A673 (cell line): ENCODE measurements at places on chromosomes 2 and 18.

DNA sequence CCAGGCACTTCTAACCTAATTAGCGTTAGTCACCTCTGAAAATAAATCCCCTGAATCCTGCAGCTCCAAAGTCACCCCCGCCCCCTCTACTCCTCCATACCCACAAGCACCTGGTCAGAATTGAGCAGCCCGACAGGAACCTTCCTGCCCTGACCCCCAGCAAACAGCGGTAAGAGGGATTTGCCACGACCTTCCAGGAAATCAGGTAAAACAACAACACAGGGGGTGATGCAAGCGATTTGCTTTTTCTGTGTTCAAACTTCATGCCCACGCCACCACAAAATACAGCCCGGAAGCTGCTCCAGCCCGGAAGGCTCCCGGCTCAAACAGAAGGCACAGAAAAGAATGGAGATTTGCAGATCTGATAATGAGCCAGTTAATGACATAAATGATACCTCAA, 367.1 kb downstream of the GPD2 start:
- DNase-seq = no peak

- no peak for DNase-seq
Observed at GRCh38 chr18:8504424-8504823, 104.8 kb upstream of the RAB12 start.

DNA sequence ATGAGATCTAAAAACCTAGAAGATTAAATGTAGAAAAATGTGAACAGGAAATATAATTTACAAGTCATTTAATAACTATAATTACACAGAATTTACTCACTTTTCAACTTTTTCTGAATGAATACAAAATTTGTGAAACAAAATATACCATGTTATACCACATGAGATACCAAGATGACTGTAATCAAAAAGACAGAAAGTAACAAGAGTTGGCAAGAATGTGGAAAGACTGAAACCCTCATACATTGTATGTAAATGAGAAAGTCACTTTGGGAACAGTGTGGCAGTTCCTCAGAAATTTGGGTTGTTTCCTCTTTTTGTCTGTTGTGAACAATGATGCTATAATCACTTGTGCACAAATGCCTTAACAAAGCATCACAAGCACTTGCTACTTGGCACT, 145.4 kb upstream of the ZNF804A start:
- no peak for DNase-seq

DNA sequence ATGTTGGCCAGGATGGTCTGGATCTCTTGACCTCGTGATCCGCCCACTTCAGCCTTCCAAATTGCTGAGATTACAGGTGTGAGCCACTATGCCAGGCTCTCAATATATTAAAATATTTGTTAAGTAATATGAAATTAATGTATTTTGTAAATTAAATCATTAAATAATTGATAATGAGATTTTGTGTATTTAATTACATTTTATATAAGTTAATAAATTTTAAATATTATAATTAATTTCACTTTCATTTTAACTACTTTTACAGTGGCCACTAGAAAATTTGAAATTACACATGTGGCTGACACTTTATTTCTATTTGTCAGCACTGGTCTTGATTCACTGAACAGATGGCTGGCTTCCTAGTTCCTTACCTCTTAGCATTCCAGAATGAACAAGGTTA, 102.6 kb downstream of the DPP10 start:
- no peak for DNase-seq

DNA sequence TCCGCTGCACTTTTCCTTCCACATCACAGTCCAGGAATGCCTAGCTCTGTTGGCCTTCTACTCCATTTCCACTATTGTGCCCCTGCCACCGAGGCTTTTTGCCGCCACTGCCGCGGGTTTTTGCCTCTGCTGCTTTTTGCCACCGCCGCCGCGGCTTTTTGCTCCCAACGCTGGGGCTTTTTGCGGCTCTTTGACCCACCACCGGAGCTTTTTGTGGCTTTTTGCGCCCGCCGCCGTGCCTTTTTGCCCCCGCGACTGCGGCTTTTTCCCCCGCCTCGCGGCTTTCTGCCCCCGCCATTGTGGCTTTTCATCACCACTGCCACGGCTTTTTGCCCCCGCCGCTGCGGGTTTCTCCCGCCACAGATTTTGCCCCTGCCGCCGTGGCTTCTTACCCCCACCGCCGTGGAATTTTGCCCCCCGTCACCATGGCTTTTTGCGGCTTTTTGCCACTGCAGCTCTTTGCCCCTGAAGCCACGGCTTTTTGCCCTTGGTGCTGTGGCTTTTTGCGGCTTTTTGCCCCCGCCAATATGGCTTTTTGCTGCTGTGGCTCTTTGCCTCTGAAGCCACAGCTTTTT, 2798.7 kb upstream of the TEKT4 start:
- no peak for DNase-seq

- DNase-seq = no peak
Observed at GRCh38 chr18:3592864-3593263, 142.9 kb downstream of the TGIF1 start.

- no peak for DNase-seq
Observed at GRCh38 chr2:171960570-171960969, 38.3 kb downstream of the HAT1 start.

DNA sequence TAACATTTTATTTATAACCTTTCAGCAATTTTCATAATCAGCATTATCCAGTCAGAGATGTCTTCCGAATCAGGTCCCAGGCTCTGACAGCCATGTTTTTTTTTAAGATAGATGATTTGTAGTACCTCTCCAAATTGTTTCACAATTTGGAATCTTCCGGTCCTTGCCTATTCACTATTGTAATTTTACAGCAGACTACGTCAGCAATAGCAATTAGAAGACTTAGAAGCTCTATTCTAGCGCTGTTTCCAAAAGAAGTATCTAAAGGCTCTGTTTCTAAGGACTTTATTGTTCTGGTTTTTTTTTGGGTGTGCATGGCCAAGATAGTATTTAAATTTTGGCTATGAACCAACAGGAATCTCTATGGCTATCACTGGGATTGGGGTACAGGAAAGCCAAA, 94.6 kb upstream of the PELI1 start:
- peak; percentile 18 for DNase-seq

DNA sequence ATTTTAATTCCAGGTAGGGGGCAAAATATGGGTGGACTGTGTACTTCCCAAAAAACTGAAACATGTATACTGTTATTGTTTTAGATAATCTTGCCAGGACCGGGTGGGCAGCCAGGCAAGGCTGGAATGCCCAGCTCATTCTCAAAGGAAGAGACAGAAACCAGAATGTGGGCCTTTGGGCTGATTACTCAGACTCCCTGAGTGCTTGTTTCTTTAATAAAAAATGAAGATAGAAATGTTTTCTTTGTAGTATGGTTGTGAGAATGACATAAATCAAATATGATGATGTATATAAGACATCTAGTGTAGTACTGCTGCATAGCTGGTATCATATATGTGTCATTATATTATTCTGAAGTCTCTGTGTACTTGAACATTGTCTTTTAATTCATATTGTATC, 231.6 kb upstream of the NT5C1B start:
- no peak for DNase-seq

DNA sequence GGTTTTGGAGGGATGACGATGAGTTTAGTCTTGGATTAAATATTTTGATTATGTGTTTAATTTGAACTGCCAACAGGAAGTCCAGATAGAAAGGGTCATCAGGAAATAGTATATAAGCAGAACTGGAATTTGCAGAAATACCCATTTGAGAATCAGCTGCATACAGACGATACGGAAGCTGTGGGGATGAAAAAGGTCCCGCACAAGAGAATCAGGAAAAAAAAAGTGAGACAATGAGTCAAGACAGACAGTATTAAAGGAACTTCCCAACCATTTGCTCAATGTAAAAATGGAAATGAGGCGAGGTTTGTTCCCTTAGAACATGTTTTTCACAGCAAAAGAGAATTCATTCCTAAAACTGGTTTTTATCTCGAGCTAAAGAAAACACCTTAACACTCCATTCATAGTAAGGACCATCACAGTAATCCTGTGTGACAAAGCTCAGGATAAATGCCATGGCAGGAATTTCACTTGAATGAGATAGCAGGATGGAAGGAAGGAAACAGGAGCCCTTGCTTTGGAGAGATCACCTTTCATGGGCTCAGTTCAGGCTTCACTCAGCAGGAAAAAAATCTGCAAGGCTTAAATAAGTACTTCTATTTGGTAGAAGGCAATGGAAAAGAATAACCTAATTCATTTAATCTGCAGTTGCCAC, 29.3 kb downstream of the BCL2 start:
- DNase-seq = no peak

- DNase-seq = no peak
Observed at GRCh38 chr2:227849906-227850305, 21.5 kb upstream of the DAW1 start.

- DNase-seq = peak; percentile 13
Observed at GRCh38 chr2:7620255-7620654, 703.0 kb downstream of the RNF144A start.

DNA sequence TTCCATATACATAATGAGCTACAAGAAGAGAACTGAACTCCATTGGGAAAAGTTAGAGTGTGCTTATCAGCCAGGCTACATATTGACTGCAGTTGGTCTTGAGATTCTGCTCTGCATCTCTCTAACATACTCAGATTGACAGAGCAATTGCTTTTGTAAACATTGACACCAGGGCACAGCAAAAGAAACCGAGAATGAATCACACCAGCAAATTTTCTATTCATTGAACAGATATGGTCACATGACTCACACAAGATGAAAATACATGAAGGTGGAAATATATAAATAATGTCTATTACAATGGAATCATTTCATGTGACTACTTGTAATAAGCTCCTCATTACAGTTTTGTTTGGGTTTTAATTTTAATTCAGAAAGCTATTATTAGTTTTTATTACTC, 691.9 kb upstream of the TMEFF2 start:
- DNase-seq = no peak

GRCh38 chr2:23601301-23601965, 216.5 kb downstream of the KLHL29 start:
- no peak for DNase-seq

GRCh38 chr18:35267161-35267651, 22.8 kb downstream of the ZSCAN30 start:
- DNase-seq = peak; percentile 88

DNA sequence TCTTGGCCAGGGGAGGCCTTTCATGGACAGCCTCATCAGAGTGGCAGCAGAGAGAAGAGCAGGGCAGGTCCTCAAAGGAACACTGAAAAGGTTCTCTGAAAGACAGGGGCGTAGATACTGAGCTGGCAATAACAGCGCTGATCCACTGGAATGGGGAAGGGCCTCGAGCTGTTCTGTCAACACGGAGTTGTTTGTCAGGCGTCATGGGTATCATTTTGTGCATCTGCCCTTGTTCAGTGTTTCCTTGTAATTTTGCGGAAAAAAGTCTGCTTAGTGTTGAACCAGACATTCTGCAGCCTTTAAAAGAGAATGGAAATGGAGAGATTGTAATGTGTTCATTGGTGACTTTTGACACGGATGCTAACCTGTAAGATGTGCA, 21.5 kb downstream of the AGAP1 start:
- no peak for DNase-seq

GRCh38 chr2:98698896-98699295, 32.0 kb downstream of the MGAT4A start:
- no peak for DNase-seq

GRCh38 chr18:57951999-57952774, 91.8 kb upstream of the NEDD4L start:
- DNase-seq = no peak

GRCh38 chr2:197804758-197805714, 643 bp downstream of the PLCL1 start:
- DNase-seq = no peak

- DNase-seq = no peak
Observed at GRCh38 chr2:120105360-120105759, 92.5 kb downstream of the EPB41L5 start.

DNA sequence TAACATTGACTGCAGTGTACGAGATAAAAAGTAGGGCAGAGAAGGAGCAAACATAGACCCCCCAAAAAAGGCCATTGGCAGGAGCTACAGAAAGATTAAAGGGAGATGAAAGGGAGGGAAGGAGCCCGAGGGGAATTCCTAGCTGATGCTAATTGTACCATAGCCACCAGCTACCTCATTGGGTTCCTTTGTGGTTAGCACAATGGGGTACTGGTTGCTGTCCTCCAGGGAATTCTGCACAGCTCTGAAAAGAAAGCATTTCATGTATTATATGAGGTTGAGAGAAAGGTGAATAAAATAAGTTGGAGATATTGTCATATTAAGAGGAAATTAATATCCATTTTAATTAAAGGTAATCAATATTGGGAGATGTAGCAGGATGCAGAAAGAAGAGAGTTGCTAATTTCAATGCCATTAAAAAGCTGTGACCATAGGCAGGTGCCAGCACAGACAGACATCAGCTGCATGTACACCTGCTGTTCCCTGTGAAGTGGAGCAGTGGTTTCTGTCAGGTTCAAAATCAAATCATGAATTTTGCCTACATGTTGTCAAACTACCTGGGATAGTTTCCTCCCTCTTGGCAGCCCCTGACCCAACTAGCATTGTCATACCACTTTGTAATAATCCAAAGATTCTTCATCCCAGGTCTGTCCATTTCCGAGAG, 185.4 kb upstream of the DLGAP1 start:
- DNase-seq = no peak

DNA sequence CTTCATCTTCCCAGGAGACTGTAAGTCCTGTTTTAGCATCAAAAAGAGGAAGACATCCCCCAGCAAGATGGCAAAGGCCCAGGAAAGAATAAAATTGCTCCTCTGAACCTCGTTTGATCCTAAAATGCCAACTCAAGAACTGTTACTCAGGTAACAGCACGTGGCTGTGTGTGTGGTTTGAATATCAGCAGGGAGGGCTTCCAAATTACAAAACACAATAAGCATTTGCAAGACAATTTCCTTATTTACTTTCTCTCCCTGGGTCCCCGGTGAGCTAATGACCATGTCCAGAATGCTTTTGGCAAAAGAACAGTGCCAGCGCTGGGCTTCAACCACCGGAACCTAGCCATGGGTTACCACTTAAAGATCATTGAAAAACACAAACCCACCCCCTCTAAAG, 163.6 kb downstream of the C1D start:
- no peak for DNase-seq

- no peak for DNase-seq
Observed at GRCh38 chr2:216243026-216243425, 129.3 kb downstream of the MARCHF4 start.

DNA sequence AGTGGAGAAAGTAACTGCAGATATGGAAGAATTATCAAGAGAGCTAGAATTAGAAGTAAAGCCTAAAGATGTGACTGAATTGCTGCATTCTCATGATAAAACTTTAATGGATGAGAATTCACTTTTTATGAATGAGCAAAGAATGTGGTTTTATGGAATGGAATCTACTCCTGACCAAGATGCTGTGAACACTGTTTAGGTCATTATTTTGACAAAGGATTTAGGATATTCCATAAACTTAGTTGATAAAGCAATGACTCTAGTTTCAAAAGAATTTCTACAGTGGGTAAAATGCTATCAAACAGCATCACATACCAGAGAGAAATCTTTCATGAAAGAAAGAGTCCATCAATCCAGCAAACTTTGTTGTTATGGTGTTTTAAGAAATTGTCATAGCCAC, 1317.7 kb upstream of the ACVR2A start:
- DNase-seq = no peak

DNA sequence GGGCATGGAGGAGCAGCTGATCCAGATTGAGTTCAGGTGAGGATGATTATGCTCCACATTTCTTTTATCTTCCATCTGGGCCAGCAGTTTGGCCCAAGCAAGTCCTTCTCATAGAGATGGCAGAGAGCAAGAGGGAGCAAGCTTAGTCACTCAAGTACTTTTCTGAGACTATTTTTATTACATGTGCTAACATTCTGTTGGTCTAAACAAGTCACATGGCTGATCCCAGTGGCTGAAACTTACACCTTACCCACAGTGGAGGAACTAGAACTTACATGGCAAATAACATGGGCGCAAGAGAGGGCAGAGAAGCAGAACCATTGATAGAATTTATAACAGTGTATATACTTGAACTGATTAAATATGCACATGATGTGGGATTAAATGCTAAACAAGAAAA, 105.7 kb downstream of the KYNU start:
- no peak for DNase-seq
